Peyer's patch (tissue), 4 donors: ENCODE measurements at places on chromosomes 3 and 15. TPM values are rescaled to one million over a fixed set of nuclear protein-coding genes. Genes with fewer than 3 reads are reported as not detected.

Gene LYSMD4
- 8.3 TPM for total RNA-seq

Gene GOLGA6D
- total RNA-seq = not detected

Gene OTOL1
- not detected for total RNA-seq

Gene LCTL
- total RNA-seq = not detected

Gene KCNMB2
- total RNA-seq = not detected

Gene GOLGA8S
- total RNA-seq = 0.13 TPM
